ENCODE measurements at places on chromosomes 6 and 20.

GRCh38 chr20:33709905-33710541, 10.1 kb downstream of the PXMP4 start:
- no peak for DNase-seq

GRCh38 chr6:124798942-124799496, 163.2 kb upstream of the RNF217 start:
- DNase-seq = no peak

- no peak for DNase-seq
These were observed 55.0 kb downstream of the KIF13A start for GRCh38 chr6:17932330-17932852.

DNA sequence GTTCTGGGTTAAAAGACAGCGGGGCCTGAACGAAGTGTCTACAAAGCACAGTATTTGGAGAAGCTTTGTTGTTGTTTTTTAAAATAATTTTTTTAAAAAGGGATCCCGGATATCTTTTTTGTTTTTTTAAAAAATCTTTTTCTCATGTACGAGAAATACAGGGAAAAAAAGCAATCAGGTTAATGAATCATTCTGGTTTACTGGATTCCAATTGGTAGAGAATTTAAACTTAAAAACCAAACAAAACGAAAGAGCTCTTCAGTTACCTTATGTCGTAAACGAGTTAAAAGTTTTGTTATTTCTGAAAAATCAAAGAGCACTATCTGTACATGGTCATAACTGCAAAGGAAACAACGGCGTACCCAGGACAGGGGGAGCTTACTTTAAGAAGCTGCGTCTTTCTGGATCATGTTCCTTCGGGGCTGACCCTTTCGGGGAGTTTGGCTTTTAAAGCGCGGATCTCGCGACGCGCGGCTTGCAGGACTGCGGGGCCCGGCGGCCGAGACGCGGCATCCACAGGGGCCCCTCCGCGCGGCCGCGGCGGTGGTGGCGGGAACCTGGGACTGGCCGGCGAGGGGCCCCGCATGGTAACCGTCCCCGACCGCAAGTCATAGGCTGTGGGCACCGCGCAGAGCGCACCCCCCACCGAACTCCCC, 927 bp downstream of the IL20RA start:
- DNase-seq = no peak

DNA sequence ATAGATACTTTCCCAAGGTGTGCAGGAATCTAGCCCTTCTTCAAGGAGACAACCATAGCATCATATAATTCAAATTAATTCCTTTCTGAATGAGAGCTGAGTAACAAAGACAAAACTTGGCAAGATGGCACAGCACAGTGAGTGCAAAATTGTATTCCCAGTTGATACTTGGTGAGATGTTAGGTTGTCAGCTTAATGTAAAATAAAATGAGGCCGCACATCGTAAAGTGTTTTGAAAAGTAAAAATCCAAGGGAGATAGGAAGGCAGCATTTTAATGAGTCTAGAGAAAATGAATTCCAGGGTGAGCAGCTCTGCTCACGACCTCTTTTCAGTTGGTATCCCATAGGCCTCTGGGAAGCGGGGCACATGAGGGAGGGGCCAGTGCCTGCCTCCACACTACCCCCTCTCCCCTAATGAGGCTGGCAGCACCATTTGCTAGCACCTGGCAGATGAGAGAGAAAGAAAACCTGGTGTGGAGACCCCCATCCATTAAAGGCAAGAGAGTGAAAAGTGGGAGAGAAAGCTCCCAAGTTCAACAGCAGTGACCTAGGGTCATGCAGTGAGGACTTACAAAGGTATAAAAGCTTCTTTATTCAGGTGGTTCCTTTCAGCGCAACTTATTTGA, 158.4 kb downstream of the BTBD9 start:
- DNase-seq = no peak

DNA sequence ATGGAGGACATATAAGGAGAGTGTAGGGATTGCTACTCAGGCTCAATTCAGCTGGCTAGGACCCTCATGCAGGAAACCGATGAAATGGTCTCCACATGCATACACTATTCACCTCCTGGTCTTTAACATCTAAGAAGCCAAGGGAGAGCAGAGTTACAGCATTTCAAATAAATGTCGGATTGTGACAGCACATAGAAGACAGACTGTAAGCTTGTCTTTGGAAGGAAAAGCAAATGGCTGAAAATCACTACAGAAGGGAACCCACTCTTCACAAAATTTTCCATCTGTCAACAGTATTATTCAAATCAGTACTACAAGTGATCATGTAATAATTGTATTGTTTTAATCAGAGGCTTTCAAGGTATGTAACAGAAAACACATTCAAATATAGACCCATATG, 72.9 kb downstream of the ATG5 start:
- no peak for DNase-seq

GRCh38 chr20:50017576-50018248, 34.9 kb downstream of the SNAI1 start:
- no peak for DNase-seq

GRCh38 chr6:73656531-73657145, 2.8 kb upstream of the SLC17A5 start:
- no peak for DNase-seq

GRCh38 chr6:106098383-106099234, 12.5 kb downstream of the PRDM1 start:
- DNase-seq = peak; percentile 65

GRCh38 chr6:106617302-106617701, 12.0 kb downstream of the RTN4IP1 start:
- DNase-seq = no peak

DNA sequence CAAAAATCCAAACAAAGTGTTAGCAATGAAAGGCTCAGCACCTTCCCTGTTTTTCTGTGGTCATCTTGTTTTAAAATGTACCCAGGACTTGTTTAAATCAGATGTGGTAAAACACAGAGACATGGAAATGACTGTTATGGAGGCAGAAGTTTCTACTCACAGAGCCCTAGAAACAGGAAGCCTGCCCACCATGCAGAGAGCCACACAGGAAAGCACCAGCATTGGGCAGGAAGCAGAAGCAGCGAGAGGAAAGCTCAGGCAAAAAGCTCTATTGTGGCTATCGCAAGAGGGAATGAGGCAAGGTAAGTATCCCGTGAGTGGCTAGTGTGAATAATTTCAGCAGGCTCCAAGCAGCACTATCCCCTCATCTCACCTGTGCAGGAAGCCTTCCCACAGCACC, 42.8 kb downstream of the GPR6 start:
- no peak for DNase-seq

GRCh38 chr20:13638162-13638495, 603 bp downstream of the TASP1 start:
- no peak for DNase-seq

GRCh38 chr6:13038315-13038714, 290.0 kb downstream of the TBC1D7 start:
- DNase-seq = no peak

DNA sequence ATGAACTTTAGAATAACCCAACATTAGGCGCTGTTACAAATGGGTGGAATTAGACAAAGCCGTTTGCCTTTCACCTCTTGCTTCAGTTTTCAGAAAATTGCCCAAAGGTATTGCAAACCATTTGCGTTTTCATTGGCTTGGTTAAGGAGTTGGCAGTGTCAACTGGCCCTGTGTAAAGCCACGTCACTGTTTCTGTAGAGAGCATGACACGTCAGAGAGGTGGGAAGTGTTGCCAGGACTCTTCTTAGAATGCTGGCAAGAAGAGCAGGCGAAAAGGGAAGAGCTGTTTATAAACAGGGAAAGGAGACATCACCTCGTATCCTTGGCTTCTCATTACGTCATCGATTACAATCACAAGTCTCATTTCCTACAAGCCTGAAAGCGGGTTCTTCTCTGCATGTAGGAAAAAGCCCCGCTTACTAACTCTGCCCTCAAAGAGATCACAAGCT, 4.2 kb upstream of the IRF4 start:
- DNase-seq = no peak

DNA sequence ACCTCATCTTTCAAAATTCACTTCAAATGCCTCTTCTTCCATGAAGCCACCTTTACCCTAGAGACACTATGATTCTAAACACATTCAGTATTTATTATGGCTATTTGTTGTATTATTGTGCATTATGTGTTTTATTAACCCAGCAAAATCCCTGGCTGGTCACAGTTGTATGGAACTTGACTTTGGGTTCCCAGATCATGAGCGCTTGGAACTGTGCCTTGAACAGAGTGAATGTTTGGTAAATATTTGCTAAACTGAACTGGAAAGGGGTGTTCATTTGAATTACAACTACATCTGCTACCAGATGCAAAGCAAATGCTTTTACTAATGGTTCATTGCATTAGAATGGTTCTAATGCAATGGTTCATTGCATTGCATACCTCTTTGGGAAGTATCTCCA, 259.8 kb downstream of the PKHD1 start:
- no peak for DNase-seq

DNA sequence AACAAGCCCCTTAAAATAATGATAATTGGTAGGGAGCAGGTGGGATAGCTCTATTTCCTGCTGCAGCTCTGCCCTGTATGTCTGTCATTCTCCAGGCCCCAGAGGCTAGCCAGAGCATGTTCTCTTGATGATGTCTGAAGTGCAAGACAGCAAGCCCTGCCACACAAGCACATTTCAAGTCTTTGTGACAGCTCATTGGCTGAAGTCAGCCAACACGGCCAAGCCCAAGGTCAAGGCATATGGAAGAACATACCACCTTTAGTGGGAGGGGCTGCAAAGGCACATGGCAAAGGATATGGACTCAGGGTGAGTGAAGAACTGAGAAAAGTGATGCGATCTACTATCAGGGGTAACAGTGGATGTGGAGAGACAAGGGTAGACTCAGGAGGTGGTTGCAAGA, 116.1 kb downstream of the PRND start:
- DNase-seq = no peak

- no peak for DNase-seq
These were observed 3.2 kb downstream of the PTPN1 start for GRCh38 chr20:50513169-50514034.

DNA sequence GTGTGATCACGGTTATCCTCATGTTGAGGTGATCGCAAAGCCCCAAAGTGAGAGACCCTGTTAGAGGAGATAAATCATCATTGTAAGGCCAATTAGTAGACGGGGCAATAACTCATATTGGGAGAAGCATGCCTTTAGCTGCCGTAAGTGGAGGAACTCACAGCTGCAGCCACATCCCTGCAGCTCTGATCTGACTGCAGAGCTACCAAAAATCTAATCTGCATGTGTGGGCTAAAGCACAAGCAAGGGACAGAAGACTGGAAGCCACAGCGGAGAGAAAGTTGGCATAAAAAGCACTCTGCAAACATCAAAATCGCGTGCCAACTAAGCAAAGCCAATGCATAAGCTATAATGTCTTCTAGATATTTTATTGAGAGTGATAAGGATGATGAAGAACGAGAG, 79.8 kb downstream of the TBC1D7 start:
- no peak for DNase-seq

GRCh38 chr6:106574741-106575458, 54.4 kb downstream of the RTN4IP1 start:
- no peak for DNase-seq

DNA sequence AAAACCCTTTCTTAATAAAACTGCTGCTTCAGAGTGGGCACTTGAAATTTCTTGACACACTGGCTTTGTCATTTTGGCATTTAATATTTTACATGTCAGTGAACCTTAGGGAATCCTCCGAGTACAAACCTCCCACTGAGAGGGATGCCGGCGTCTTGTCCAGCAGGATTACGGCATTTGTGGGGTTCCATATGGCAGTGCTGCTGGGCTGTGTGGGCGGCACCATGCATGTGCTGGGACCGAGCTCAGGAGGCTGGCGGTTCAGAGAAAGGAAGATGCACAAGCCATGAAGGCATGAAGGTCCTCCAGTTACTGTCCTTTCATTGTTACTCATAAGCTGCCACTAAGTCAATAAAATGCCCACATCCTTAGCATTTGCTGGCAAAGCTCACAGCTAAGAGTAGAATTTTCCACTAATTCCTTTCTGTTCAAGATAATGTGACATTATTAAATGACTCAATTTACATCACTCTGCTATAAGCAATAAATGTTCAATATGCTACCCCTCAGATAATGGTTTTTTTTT, 61.4 kb downstream of the LY86 start:
- no peak for DNase-seq

- DNase-seq = no peak
These were observed 984 bp downstream of the VARS2 start for GRCh38 chr6:30914854-30915590.

- DNase-seq = no peak
These were observed 4.8 kb downstream of the EDN1 start for GRCh38 chr6:12294851-12295536.

GRCh38 chr6:134034961-134035822, 17.2 kb downstream of the SLC2A12 start:
- no peak for DNase-seq

- DNase-seq = no peak
These were observed 68.4 kb downstream of the VEGFA start for GRCh38 chr6:43838276-43839036.

- no peak for DNase-seq
These were observed 48.1 kb downstream of the NOL4L start for GRCh38 chr20:32536851-32537656.

GRCh38 chr6:168014428-168014827, 17.0 kb downstream of the KIF25 start:
- DNase-seq = no peak

DNA sequence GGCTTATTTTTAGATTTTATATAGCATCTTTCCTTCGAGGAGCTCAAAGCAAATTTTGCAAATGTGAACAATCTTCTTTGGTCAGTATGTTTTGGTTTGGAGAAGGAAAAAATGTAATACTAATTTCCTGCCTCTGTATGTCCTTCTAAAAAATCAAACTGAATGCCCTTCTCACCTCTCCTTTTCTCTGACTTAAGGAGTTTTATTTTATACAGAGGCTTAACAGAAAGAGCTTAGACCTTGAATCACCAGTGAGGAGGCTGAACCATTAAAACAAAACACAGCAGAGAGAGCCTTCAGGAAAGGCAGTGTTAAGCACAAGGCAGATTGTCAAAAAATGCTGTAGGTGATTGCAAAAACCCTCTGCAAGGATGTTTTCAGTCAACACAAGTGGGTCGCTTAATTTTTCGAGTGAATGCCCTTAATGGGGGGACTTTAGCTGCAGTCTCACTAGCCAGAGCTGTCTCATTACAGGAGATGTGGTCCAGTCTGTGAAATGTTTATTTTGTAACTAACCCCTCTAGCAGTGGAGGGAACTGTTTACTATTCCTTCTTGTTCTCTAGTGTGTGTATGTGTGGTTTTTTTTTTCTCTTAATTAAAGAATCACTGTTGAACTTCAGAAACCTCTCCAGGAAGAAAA, 481.3 kb upstream of the CITED2 start:
- DNase-seq = no peak

- DNase-seq = no peak
These were observed at the start of gene HMGCLL1 for GRCh38 chr6:55578537-55579363. TSS of gene HMGCLL1 (minus strand) at chr6:55579192. CDS start at chr6:55579055, 137 bp downstream.
